ENCODE measurements at places on chromosomes 11 and 22.

- DNase-seq = no peak
Measured at GRCh38 chr11:79314906-79315689, 125.7 kb downstream of the TENM4 start.

- DNase-seq = no peak
Measured at GRCh38 chr11:86145439-86146156, 76.7 kb upstream of the PICALM start.

DNA sequence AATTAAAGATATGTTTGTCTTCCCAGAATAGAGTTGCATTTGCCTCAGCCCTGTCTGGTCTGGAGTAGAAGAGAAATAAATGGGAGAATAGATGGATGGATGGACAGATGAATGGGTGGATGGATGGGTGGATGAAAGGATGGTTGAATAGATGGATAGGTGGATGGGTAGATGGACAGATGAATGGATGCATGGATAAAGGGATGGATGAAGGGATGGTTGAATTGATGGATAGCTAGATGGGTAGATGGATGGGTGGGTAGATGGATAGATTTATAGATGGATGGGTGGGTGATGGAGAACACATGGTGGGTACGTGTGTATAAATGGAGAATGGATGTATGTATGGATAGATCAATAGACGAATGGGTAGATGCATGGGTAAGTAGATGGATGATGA, 8.5 kb downstream of the CRYBB1 start:
- no peak for DNase-seq

DNA sequence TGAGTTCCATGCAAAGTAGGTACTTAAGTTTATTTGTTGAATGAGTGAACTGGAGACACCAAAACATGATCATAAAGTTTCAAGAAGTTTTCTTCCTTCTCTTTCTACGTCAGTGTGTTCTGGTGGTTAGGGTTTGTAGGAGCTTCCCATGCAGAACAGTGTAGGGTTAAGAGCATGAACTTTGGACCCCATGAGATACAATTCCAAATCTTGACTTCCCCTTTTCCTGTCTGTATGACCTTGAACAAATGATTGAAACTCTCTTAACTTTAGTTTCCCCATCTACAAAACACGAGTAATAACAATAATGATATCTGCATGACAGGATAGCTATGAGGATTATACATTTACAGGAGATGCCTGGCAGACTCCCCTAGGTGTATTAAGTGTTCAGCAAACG, 41.0 kb upstream of the TENM4 start:
- DNase-seq = no peak

DNA sequence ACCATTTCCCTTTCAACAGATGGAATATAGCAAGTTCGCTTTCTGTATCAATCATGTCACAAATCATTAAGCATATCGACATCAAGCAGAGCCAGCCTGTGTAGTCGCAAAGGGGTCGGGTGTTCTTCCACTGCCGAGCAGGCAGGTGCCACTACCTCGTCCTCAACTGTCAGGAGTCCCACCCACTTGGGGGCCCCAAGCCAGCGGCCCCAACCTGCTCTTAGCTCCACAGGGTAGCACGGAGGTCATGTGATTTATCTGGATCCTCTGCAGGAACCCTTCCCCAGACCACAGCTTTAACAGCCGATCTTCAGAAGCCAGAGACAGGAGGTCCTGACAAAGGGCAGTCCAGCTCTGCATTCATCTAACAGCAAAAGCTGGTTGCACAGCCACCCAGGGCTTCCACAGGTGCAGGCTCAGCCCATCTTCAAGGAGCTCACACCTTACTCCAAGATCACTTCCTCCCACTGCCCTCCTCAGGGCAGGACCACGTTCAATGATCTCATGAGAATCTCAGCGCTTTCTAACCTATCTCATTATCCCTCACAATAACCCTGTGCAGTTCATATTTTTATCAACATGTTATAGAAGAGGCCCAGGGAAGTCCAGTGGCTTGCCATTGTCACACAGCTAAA, 110.2 kb downstream of the TRIM29 start:
- no peak for DNase-seq

GRCh38 chr11:26847459-26847858, 125.6 kb upstream of the SLC5A12 start:
- DNase-seq = no peak

GRCh38 chr11:118156531-118157185, 4.0 kb upstream of the SCN4B start:
- no peak for DNase-seq

DNA sequence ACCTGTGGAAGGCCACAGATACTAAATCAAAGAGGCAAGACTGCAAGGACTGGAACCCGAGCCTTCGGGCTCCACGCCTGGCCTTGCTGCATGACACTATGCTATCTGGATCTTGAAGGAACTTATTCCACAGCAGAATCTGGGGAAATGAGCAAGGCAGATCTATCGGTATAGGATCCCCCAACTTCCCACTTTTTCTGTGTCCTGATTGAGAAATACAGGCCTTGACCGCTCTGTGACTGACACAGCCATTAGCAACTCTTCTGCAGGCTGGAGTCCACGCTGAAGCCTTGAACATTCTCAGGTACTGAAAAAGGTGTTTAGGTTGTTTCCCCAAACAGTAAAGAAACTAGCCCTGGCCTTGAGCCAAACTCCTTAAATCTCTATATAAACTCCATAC, 241.2 kb upstream of the NARS2 start:
- no peak for DNase-seq

- DNase-seq = no peak
Measured at GRCh38 chr11:109972939-109973338, 120.3 kb upstream of the ZC3H12C start.

GRCh38 chr22:41403532-41404318, 22.0 kb downstream of the TEF start:
- peak; percentile 58 for DNase-seq

- no peak for DNase-seq
Measured at GRCh38 chr11:95727620-95728019, 62.0 kb downstream of the FAM76B start.

DNA sequence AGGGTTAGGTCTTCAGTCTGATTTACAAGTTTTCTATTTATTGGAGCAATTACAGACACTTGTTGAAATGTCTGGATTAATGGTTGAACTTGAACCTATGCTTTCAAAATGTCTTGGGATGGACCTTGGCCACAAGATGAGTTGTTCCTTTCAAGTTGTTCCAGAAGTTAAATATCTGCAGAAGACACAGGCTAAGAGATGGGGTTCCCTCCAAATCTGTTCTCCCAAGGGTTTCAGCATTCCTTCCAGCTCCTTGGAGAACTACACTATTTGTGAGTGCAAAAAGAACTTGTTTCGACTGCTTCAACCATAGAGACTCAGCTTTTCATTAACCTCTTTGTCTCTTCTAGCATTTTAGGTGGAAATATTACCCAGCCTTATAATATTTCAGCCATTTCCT, 189.0 kb upstream of the BLID start:
- no peak for DNase-seq

DNA sequence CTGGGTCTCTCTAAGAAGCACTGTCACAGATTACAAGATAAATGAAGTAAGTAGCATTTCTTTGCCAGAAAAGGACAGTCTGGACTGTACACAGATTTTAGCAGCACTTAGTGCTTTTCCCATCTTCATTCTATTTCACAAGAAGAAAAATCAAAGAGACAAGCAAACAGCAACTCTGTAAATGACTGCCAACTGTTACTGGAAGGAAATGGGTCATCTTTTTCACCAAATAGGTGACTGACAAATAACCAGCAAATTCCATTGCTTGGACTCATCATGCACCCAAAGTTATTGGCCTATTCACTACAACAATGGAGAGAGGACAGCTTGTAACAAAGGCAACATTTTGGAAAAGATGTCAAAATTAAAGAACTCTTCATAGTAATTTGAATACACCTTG, 28.9 kb upstream of the CARD18 start:
- no peak for DNase-seq

GRCh38 chr11:116694815-116695590, 77.8 kb downstream of the BUD13 start:
- DNase-seq = no peak

GRCh38 chr11:119157063-119157462, 8.2 kb downstream of the ABCG4 start:
- no peak for DNase-seq

- no peak for DNase-seq
Measured at GRCh38 chr11:72233773-72234513, 9.4 kb downstream of the INPPL1 start.

DNA sequence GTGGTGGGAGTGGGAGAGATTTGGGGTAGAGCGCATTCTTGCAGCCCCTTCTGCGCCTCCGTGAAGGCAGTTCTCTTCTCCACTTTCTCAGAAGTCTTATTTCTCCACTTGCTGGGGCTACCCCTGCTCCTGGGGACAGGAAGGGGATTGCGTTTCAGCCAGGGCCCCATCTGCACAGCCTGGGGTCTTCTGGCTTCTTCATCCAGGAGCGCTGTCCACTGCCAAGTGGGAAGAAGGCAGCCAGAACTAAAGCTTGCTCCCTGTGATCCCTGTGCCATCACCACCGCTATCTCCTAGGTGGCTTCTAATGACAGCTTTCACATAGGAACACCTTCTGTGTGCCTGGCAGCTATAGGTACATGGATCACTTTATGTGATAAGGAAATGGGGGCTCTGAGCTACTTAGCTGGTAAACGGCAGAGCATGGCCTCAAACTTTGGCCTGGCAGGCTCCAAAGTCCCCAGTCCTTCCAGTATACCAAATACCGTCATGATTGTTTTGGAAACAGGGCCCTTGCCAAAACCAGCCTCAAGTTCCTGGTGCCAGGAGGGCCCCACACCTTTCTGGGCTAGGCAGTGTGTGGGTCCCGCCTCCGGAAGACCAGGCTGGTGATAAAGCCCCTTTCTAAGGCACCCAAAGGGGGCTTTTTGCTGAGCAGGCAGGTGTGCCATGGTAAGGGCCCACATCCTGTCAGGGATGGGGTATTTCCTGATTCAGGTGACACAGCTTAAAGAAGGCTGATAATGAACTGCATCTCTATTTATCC, 60.4 kb upstream of the PAX6 start:
- no peak for DNase-seq

DNA sequence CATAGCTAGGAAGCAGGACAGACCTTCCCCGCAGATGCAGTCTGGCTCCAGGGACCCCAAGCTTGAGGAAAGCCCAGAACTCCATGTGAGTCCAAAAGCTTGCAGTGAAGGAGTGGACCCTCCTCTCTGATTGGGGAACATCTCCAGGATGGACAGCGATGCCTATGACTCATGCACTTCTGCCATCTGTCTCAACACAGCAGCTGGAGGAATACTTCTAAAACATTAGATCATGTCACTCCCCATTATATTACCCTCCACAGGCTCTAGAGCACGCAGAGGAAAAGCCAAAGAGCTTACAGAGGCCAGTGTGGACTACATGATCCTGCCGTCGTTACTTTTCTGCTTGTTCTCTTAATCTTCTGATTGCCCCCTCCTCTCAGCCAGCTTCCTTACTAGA, 605.7 kb downstream of the INSC start:
- DNase-seq = no peak

DNA sequence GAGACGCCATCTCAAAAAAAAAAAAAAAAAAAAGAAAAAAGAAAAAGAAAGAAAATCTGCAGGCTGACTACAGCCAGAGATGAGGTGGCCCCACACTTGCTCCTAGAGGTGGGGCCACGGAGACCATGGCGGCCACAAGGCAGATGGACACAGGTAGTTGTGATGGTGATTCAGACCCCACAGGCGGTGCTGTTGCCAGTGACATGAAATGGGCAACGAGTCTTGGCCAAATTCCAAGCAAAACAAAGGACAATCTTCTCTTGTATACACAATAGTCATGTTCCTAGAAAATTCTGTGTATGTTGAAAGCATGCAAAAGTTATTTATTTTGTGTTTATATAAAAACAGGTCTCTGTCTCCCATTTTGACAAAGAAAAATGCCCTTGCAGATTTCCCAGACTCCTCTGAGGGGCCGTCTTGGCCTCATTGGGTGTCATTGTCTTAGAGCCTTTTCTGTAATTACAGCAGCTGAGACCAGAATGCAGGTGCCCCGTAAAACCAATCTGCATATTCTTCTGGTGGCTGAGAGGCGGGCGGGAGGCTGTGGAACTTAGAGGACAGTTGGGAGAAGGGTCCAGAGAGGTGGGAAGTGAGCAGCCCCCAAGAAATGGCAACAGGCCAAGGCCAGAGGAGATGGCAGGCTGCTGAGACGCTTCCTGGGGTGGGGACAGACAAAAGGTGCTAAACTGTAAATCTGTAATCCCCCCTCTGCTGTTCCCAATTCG, 22.5 kb upstream of the DAGLA start:
- no peak for DNase-seq

DNA sequence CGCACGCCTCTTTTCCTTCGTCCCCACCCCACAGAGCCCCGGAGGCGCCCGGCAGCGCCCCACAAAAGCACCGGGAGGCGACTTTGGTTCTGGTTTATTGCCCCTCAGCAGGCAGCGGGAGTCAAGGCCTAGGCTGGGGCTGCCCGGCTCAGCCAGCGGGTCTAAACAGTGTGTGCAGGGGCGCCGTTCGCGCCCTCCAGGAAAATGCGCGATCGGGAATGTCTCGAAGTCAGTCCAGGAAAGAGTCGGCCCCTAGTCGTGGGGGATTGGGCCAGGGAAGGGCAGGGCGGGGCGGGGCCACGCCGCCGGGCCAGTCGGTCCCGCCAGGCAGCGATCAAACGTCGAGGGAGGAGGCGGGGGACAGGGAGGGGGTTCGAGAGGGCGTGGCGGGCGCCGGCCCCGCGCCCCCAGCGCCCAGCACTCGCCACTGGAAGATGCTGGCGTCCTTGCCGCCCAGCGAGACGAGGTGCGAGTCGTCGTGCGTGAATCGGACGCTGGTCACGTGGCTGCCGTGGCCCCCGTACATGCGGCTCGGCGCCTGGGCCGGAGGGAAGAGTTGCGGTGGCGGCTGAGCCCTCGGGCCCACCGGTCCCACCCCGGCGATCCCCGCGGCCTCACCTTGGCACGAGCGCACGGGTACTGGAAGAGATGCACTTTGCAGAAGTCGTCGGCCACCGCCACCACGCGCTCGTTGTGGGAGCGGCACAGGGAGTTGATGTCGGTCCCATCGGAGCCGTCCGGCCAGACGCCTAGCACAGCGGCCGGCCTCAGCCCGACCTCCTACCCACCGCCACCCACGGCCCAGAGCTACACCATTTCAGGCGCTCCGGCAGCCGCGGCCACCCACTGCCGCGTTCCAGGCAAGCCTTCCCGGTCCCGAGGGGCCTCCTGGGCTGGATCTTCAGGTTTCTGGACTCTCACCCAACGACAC, 741 bp upstream of the MTA2 start:
- DNase-seq = no peak

DNA sequence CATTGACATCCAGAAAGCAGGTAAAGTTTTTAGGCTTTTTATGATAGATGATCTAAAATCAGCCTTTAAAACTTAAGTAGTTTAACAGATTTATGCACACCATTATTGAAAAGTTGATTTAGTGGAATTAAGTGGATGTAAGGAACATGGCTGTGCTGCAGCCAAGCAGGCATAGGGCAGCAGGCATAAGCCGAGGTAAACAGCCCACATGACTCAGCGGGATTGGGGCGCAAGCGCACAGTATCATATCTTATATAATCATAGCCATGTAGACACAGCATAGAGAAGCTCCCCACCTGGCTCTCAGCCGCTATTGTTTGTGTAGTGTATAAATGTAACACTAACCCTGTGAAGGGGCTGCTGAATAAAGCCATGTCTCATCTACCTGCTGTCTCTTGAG, 157.5 kb downstream of the WNT11 start:
- no peak for DNase-seq

GRCh38 chr22:30744224-30744623, 49.5 kb downstream of the OSBP2 start:
- no peak for DNase-seq

Measured in stimulated activated CD8-positive, alpha-beta memory T cell treated with anti-CD3 and anti-CD28 coated beads, Interleukin-12 subunit alpha, Interleukin-12 subunit beta, amount 100 ng/mL, for 4 hours (primary cell).